ENCODE measurements at places on chromosomes 5 and 9. TPM values are rescaled to one million over a fixed set of nuclear protein-coding genes. Genes with fewer than 3 reads are reported as not detected.
A peak's percentile ranks its signal among the peaks of the same experiment; 100 is the strongest.

- no peak overlapping the region for H3K4me3 ChIP-seq
- no peak overlapping the region for H3K27ac ChIP-seq
- H3K36me3 ChIP-seq = no peaks in the 10 kb centered on the region
- no peak for DNase-seq
Measured at GRCh38 chr5:168585119-168585856, 6.1 kb upstream of the PANK3 start.

SPINK13 gene
- not detected for total RNA-seq

LCN1 gene
- total RNA-seq = not detected

GRCh38 chr9:136110082-136111061 lies 8.3 kb downstream of the TMEM250 start:
- H3K27me3 ChIP-seq = no peaks in the 10 kb centered on the region
- peak overlapping the region; percentile 83 for H3K27ac ChIP-seq
- H3K4me3 ChIP-seq = peak overlapping the region; percentile 55
- H3K4me1 ChIP-seq = peaks cover 53% of the 10 kb centered on the region

DNA sequence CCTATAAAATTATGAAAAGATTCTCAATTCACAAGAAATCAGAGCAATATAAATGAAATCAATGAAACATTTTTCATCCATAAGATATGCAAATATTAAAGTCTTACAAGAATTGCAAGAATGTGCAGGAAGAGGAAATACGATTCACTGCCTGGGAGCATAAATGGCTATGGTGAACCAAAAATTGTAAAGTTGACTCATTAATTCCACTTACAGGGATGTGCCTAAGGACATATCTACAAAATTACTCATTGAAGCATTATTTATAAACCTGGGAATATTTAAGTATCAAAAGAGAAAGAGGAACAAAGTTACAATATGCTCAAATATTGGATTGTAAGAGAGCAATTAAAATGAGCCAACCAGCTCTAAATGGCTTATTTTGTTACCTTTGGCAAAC lies 6.9 kb upstream of the NIPSNAP3A start:
- H3K27ac ChIP-seq = no peak overlapping the region
- no peak for DNase-seq
- H3K36me3 ChIP-seq = no peaks in the 10 kb centered on the region
- H3K27me3 ChIP-seq = no peaks in the 10 kb centered on the region

- H3K36me3 ChIP-seq = no peaks in the 10 kb centered on the region
- no peak overlapping the region for H3K4me3 ChIP-seq
- H3K27me3 ChIP-seq = peaks cover 59% of the 10 kb centered on the region
- no peak overlapping the region for H3K27ac ChIP-seq
Measured at GRCh38 chr9:128416432-128417019, 4.1 kb upstream of the CERCAM start.

DNA sequence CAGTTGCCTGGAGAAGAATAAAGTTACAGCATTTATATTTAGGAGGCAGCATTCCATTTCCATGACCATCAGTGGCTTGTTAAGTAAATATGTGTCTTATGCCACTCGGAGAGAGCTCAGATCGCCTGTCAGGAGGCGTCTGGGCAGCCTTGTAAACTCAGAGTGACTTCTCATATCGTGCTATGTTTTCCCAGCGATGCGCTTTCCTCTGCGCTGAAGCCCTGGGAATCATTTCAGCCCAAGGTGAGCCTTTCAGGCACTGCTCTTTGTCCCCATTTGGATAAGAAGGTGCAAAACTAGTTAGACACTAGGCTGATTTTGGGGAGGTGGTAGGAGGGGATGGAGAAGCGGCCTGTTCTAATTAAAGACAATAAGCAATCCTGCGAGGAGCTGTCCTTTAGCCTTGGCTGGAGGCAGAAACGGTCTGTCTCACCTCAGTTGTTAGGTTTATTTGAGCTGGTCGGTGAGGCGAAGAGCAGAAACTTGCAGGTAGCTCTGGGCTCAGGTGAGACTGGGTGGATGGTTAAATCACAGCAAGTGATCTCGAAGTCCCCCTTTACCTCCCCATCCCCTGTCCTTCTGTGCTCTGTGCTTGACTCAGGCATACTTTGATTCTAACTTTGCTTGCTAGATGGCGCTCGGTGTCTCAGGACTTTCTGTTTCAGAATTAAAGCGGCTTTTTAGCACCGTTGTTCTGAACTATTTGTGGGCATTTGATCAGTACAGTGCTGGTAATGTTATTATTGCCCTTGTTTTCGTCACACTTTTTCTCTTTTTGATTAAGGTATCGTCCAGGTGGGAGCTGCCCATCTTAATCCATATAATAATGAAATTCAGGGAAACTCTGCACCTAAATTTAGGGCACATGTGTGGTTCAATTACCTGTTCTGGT lies 24.6 kb downstream of the NR2F1 start:
- peaks cover 89% of the 10 kb centered on the region for H3K27me3 ChIP-seq
- no peak overlapping the region for H3K4me3 ChIP-seq
- peaks cover 11% of the 10 kb centered on the region for H3K4me1 ChIP-seq
- DNase-seq = no peak
- H3K27ac ChIP-seq = no peak overlapping the region
- H3K36me3 ChIP-seq = no peaks in the 10 kb centered on the region

GRCh38 chr5:31964007-31964360 lies 210.1 kb downstream of the GOLPH3 start:
- H3K4me3 ChIP-seq = no peak overlapping the region
- no peaks in the 10 kb centered on the region for H3K27me3 ChIP-seq
- H3K27ac ChIP-seq = peak overlapping the region; percentile 56
- no peak for DNase-seq
- H3K36me3 ChIP-seq = no peaks in the 10 kb centered on the region
- H3K4me1 ChIP-seq = peaks cover 35% of the 10 kb centered on the region

DNA sequence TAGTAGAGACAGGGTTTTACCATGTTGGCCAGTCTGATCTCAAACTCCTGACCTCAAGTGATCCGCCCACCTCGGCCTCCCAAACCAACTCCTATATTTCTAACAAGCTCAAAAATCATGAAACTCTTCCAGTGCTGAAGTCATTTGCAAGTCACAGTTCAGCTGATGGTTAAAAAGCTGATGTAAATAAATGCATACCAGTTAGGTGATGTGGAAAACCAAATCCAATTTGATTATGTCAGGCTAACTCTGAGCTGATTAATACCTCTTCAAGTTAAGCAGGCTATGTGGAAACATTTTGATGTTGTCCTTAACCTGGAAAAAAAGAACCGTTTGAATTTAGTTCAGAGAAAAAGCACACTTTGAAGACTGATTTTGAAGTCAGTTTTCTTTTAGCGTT lies 51.0 kb downstream of the TMEM252 start:
- no peak overlapping the region for H3K27ac ChIP-seq
- H3K4me3 ChIP-seq = no peak overlapping the region
- DNase-seq = no peak
- H3K4me1 ChIP-seq = no peaks in the 10 kb centered on the region

- DNase-seq = no peak
- H3K4me1 ChIP-seq = no peaks in the 10 kb centered on the region
- H3K36me3 ChIP-seq = no peaks in the 10 kb centered on the region
- H3K4me3 ChIP-seq = no peak overlapping the region
Measured at GRCh38 chr5:501105-501830, 23.0 kb downstream of the SLC9A3 start.

GGTA1 gene
- 14.0 TPM for total RNA-seq

DNA sequence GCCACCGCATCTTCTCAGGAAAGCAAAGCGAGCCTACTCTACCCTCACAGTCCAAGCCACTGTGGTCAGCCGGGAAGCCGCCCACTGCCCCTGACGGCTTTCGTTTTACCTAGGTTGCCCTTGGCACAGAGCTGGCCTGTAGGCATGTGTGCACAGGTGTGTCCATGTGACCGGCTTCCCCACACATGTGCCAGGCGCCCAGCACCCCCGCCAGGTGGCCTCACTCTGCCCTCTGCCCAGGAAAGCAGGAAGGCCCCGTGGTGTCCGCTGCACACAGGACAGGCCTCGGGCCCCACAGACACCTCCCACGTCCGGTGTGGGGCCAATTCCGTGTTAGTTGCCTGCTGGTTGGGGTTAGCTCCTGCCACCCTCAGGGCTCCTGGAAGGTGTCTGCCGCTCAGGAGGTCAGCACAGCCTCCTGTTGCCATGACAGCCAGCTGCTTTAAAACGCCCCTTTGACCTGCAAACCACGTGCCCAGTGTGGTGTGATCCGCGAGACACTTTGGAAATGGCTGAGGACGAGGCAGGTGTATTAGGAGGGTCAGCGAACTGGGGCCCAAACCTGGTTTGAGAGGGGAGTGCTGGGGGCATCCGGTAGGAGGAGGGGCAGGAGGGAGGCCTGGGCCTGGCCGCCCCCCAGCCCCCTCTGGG lies 28.7 kb downstream of the TPPP start:
- H3K4me1 ChIP-seq = no peaks in the 10 kb centered on the region
- H3K4me3 ChIP-seq = no peak overlapping the region
- DNase-seq = peak; percentile 47
- H3K27ac ChIP-seq = no peak overlapping the region

GRCh38 chr5:36243653-36244052 lies 1.9 kb upstream of the NADK2 start:
- no peaks in the 10 kb centered on the region for H3K36me3 ChIP-seq
- H3K4me1 ChIP-seq = peaks cover 30% of the 10 kb centered on the region
- no peak overlapping the region for H3K4me3 ChIP-seq
- H3K27ac ChIP-seq = no peak overlapping the region
- DNase-seq = no peak

DNA sequence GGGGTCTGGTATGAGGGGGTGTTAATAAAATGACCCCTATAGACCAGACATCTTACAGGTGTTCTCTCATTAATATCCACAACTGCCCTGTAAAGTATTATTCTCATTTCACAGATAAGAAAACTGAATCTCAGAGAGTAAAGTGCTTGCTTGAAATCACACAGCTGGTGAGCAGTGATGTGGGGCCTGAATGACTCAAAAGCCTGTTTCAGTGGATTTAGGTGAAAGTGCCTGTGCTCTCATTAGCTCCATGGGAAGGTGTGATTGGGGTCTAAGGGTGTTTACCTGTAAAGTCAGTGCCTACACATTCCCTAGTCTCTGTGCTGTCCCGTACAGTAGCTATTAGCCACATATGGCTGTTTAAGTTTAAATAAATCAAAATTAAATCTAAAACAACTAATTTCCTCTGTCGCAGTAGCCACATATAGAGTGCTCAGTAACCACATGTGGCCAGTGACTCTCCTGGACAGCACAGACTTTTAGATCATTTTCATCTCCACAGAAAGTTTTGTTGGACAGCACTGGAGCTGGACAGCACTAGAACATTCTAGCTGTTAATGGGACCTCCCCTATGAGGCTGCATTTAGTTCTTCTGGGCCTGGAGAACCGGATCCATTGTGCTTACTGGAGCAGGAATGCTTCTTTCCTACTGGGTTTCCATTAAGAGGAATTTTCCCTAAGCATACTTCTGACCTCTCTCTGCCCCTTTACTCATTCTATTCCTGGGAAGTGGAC lies 52.5 kb upstream of the SEMA6A start:
- no peak for DNase-seq
- no peak overlapping the region for H3K27ac ChIP-seq
- no peaks in the 10 kb centered on the region for H3K36me3 ChIP-seq
